Caco-2 (cell line): ENCODE measurements at places on chromosomes 4 and X. TPM values are rescaled to one million over a fixed set of nuclear protein-coding genes. Genes with fewer than 3 reads are reported as not detected.

The FHIP1A gene
- 18.9 and 22.3 TPM in 2 replicates for total RNA-seq

The IL13RA2 gene
- not detected in 2 replicates for total RNA-seq

- no peak for DNase-seq
Measured at GRCh38 chrX:150779385-150779784, 86.2 kb downstream of the MTMR1 start.

The KLHL5 gene
- total RNA-seq = 74.6 and 96.5 TPM in 2 replicates

GRCh38 chr4:40811956-40812355 is 62.2 kb downstream of the NSUN7 start:
- DNase-seq = no peak

- no peak for DNase-seq
Measured at GRCh38 chrX:115214151-115214550, 19.7 kb downstream of the LRCH2 start.

The FGFBP1 gene
- total RNA-seq = 0.88 and 1.1 TPM in 2 replicates

DNA sequence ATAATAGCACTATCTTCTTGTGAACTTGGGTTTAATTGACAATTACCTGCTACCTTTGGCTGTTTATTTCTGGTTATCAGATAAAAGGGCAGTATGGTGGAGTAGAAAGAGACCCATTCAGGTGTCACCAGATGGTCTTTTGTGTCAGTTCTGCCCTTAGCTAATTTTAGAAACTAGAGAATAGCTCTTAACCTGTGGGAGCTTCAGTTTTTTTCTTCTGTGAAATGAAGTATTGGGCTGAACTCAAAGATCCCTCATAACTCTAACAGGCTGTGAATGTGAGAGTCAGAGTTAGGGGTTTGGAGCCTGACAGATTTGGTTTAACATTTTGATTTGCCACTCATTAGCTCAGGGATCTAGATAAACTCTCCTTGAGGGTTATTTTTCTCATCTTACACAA is 335.2 kb downstream of the PPP1R2C start:
- no peak for DNase-seq

- no peak for DNase-seq
Measured at GRCh38 chr4:16717266-16717970, 181.0 kb downstream of the LDB2 start.

The TRIM61 gene
- not detected in 2 replicates for total RNA-seq

The PPP2R2C gene
- total RNA-seq = not detected in 2 replicates

The EIF1AX gene
- total RNA-seq = 136 and 144 TPM in 2 replicates

The ARR3 gene
- total RNA-seq = not detected in 2 replicates

- no peak for DNase-seq
Measured at GRCh38 chr4:159060161-159060560, 42.7 kb upstream of the RAPGEF2 start.

DNA sequence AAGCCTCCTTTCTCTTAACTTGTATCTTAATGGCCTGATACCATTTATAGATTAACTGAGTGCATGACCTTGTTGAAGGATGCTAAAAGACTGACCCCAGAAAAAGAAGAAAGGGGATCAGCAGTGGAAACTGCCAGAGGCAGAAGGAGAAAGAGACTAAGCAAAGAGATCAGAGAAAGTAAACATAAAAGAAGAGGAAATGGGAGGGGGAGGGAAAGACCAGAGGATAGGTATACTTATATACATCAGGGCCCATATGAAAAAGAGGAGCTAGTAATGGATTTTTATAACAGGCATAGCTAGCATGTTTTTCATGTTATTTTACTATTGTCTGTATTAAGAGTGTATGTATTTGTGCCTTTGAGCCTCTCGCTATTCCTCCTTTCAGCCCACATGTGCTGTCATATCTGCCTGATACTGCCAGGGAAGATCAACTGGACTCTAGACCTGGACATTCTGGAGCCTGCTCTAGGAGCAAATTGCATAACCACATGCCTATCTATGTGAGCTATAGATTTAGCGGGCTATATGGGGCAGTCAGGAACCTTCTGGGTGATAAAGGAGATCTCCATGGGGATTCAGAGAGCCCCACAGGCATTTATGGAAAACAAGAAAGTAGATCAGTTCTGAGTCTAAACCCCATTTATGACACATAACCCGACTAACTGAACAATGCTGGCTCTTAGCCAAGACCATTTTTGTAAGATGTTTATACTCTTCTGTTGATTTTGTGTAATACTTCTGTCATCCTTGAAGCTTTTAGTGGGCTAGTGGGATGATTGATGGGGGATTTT is 13.4 kb upstream of the SNX12 start:
- peak; percentile 58 for DNase-seq

DNA sequence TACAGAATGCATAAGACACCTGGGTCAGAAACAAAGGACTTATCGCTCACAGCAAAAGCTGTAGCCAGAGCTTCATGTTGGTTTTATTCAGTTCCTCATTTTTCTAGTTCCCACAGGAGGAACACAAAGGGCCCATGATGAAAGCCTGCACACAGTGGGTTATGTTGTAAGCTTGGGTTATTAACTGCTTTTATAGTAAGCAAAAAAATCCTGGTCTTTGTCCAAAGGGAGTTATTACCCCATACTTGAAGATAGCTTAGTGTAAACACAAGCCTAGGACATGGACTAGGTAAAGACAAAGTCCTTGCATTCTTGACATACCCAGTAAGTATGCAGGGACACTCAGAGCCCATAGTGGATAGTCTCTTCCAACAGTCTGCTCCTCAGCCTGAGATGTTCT is 11.7 kb downstream of the BBS12 start:
- DNase-seq = peak; percentile 78

- no peak for DNase-seq
Measured at GRCh38 chr4:184688447-184688846, 38.9 kb downstream of the PRIMPOL start.

The FAM184B gene
- total RNA-seq = not detected in 2 replicates

DNA sequence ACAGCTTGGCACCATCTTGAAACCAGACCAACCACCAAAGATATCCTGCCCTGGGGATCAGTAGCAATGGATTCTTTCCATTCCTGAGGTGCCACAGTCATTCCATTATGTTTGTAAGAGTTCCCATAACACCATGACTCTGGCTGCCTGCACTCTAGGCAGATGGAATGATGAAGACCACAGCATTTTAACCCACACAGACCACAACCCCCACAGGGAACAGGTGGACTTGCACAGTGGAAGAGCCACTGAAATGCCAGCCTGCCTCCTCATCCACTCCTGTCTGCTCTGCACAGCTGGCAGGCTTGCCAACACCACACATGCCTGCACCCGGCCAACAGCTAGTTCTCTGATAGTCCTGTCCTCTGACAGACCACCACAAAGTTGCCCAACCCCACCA is 2362.2 kb upstream of the AGA start:
- no peak for DNase-seq

- no peak for DNase-seq
Measured at GRCh38 chr4:123936621-123937043, 540.0 kb downstream of the SPRY1 start.

GRCh38 chrX:154515966-154516655 is at the start of gene FAM3A:
Gene FAM3A (minus strand): TSS chrX:154516232. CDS start chrX:154515772, 460 bp downstream.
- peak; percentile 92 for DNase-seq

DNA sequence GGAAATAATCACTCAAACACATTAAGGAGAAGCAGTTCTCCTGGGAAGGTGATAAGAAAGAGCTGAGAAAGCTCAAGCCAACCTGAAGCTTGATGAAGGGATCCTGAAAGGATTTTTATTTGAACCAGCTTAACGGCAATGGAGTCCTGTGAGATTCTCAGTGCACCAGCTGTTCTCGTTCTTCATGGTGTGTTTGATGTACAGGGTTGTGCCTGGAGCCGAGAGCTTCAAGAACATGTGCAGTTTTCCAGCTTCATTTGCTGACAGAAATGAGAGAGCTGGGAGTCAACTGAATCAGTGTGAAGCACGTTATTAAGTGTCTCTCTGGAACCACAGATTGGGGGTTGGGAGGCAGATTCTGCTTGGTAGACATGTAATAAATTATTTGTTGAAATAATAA is 115.7 kb downstream of the ANKRD50 start:
- DNase-seq = no peak

DNA sequence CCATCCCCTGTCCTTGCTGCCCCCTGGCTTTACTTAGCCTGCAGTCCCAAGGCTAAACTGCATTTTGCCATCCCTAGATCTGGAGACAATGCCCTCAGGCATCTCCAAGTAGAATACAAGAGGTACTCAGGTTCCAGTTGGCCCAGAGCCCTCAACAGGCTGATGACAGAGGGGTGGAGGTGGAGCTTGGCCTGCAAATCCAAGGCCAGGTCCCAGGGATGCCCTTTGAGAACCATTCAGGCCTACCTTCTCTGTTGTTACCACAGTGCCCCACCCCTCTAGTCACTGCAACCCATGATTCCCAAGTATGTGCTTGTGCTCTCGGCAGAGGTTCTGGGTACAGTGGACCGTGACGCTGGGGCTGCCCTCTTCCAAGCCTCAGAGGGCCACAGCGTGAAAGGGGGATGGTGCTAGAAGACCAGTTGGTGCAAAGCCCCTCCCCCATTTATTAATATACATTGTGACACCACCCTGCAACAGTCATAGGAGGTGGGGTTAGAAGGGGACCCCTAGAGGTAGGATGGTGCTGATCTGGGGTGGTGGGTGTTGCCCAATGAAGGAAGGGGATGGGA is 6.4 kb upstream of the UBA1 start:
- DNase-seq = no peak

- no peak for DNase-seq
Measured at GRCh38 chr4:165199286-165199685, 8.1 kb upstream of the KLHL2 start.

The MSANTD1 gene
- total RNA-seq = 0.93 and 0.95 TPM in 2 replicates

The TCEAL6 gene
- not detected in 2 replicates for total RNA-seq

- no peak for DNase-seq
Measured at GRCh38 chr4:125043486-125043885, 271.3 kb upstream of the FAT4 start.

DNA sequence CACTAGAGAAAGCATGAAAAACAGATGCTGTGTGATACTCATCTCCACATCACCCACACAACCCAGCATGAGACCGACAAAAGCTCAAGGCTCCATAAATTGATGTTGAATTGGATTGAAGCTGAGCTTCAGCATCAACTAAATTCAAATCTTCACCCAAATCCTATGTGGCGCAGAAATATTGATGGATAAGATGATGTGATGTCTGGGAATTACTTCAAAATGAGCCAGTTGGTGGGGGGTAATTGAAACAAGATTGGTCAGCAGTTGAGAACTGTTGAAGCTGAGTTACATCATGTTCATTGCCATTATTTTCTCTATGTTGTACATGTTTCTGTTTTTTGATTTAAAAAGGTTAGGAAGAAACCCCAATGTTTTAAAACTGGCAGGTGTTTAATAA is 166.5 kb upstream of the STS start:
- DNase-seq = no peak

DNA sequence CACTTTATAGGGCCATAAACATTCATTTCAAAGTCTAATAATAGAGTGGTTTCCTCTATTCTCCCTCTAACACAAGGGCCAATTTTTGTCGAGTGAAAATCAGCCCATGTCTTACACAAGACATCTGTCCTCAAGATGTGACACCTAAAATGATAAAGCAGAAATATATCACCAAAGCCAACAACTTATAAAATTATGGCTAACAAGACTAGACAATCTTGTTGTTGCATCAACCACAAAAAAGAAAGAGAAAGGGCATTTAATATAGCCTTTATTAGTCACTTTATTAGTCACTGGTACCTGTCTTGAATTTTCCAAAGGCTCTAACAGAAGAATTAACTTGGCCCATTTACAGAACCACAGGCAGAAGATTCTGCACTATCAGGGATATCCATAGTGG is 161.6 kb downstream of the SMIM20 start:
- no peak for DNase-seq

DNA sequence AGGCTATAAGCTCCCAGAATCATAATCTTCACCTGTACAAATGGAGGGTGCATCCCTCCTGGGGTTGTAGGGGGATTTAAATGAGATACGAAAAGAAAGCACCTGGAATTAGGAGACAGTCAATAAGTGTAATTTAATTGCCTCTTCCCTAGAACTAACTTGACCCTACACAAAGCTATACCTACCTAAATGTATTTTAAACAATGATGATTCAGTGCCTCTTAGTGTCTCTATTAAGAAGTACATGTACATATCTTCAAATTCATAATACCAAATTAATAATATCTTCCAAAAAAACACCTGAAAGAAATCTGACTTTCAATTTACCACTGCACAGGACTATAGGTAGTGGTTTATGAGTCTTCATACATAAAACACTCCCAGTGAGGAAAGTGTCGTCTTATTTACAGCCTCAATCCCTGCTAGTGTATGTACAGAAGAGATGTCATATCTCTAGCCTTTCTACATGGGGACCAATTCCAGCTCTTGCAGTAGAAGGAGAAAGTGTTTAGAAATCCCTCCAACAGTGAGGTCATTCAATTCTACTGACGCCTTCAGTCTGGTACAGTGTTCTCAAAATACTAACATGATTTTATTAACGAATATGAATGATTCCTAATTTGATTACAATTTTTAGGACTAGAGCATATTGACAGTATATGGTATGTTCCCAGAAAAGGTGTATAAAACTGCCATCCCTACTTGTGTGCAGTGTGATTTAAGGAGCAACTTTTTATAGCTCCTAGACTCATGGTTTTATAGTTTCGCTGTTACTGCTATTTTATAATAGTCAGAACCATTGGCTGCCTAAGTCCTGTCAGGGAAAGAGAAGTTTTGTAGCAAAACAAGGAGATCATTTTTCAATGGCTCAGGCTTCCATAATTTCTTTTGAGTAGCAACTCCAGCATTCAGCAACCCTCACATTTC is 282.7 kb downstream of the UNC5C start:
- DNase-seq = no peak

DNA sequence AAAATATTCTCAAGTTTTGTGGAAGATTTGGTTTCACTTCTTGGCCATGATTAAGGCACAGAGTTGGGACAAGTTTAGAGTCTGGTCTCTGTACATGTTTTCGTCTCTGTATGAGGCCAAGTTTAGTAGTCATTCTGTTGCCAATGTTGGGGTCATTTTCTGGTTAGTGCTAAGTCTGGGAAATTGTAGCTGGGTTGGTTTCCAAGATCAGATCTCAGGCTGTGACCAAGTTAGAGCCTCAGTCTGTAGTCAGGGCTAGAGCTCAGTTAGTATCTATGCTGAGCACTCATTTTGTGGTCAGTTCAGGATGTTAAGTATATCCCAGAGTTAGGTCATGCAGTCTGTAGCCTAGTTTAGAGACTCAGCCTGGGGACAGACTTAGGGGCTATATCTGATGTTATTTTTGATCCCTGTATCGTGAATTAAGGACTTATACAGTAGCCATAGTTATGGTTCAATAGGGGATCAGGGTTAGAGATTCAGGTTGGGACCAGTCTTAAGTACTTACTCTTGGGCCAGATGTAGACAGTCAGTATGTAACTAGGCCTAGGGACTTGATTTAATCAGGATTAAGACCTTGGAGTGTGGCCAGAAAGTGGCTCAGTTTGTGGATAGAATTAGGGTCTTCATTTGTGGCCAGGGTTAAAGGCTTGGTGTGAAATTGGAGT is 6.6 kb upstream of the ENOX2 start:
- no peak for DNase-seq

The ADGRL3 gene
- total RNA-seq = 1.5 and 1.9 TPM in 2 replicates
